Activated CD4-positive, alpha-beta T cell treated with anti-CD3 and anti-CD28 coated beads for 1 hour (primary cell): ENCODE measurements at places on chromosomes 2 and 18.

DNA sequence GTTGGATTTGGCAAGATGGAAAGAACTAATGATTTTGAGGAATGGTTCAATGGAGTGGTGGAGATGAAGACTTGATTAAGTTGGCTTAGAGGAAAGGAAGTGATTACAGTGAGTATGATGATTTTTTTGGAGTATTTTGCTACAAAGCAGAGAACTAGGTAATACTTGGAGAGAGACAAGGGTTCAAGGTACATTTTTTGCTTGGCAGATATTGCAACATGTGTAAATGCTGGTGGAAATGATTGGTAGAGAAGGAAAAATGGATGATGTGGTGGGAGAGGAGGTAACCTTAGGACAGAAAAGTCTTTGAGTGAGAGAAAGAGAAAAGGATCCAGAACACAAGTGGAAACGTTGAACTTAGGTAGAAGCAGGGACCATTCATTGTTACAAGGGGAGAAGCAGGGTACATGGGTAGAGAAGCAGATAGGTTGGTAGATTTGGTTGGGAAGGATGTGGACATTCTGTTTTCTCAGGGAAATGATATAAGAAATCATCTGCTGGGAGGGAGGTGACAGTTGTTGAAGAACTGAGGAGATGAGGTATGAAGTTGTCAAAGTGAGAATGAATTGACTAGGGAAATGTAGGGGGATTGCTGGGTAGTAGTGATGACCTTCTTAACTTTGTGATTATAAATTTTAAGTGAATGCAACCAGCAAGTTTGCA is 6.5 kb downstream of the EHBP1 start:
- no peak for DNase-seq

- DNase-seq: no peak
These were observed 115.0 kb upstream of the EPB41L5 start for GRCh38 chr2:119897736-119898395.

DNA sequence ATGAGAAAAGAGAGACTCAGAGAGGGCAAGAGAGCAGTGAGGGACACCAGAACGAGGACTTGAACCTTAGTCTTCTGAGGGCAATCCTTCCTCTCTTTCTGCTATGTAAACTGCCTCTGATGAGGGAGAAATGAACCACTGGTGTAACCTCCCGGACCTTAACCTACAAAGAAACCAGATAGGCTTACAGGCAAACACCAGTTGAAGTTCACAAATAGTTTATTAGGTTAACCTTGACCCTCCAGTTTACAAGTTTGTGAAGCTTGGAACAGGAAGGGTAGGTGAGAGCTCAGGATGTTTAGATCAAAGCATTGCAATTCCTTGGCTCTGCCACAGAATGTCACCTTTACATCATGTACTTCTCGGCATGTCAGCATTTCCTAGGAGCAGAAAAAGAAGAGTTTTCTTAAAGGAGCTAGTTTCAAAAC is 486.4 kb upstream of the SPRED2 start:
- DNase-seq: no peak

- no peak for DNase-seq
These were observed 339.6 kb downstream of the TRIB2 start for GRCh38 chr2:13056259-13056843.

- DNase-seq: no peak
These were observed 76.8 kb upstream of the SLC14A2 start for GRCh38 chr18:45538444-45538843.

- no peak for DNase-seq
These were observed 100.1 kb downstream of the PDCL3 start for GRCh38 chr2:100662866-100663265.

DNA sequence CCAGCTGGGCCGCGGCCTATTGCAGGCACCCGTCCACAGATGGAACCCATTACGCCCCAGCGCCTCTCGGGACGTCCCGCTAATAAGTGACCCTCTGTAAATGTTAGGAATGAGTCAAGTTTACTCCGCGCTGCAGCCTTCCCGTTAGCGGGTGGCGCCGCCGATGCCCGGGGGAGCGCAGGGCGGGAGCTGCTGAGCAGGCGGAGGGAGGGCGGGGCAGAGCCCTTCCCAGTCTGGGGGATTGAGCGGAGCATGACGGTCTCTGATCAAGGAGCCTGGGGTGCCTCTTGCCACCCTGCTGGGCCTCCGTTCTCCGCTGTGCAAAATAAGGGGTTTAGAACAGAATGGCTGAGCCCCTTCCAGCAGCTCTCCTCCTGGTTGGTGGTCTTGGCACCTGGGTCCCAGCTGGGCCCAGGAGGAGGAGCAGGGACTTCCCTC is 10.5 kb downstream of the CROCC2 start:
- no peak for DNase-seq

- DNase-seq: no peak
These were observed 14.8 kb upstream of the STEAP3 start for GRCh38 chr2:119208791-119209203.

- DNase-seq: no peak
These were observed 312.0 kb upstream of the ETAA1 start for GRCh38 chr2:67085146-67085545.

GRCh38 chr18:46352520-46353250 is 248.5 kb downstream of the HAUS1 start:
- no peak for DNase-seq

DNA sequence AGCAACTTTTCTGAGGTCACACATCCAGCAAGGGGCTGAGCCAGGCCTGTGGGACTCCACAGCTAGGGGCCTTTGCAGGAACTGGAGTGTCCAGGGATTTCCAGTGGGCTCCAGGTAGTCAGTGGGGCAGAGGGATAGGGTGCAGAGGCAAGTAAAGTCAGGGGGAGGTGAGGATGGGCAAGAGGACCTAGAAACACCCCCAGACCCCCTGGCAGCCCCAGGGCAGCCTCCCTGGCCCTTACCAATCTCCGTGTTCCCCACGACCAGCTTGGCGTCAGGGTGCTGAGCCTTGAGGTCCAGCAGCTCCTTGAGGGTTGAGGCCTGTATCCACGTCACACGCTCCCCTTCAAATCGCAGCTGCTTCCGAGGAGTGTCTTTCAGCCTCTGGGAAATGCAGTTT is 28.4 kb downstream of the XDH start:
- DNase-seq: no peak

DNA sequence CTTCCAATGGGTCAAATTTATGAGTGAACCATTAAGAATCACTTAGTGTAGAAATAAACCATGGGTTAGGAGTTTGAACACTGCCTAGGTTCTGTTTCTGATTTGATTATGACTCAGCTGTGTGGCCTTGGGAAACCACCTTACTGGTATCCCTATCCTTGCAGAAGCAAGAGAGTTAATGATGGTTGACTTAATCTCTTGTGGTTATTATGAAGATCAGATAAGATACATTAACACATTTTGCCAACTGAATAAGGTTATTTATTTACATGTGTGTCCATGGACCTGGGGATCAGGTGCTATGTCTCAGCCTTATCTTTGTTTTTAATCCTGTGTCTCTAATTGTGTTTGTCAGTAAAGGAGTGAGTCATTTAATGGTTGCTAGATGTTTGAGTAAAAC is 5.4 kb upstream of the KCNJ13 start:
- DNase-seq: no peak

- no peak for DNase-seq
These were observed 9.1 kb downstream of the MSTN start for GRCh38 chr2:190053426-190053825.
